NCI-H526 (cell line): ENCODE measurements at places on chromosomes 6 and 20.

GRCh38 chr6:76942203-76942966 is 520.9 kb downstream of the HTR1B start:
- no peak for DNase-seq

DNA sequence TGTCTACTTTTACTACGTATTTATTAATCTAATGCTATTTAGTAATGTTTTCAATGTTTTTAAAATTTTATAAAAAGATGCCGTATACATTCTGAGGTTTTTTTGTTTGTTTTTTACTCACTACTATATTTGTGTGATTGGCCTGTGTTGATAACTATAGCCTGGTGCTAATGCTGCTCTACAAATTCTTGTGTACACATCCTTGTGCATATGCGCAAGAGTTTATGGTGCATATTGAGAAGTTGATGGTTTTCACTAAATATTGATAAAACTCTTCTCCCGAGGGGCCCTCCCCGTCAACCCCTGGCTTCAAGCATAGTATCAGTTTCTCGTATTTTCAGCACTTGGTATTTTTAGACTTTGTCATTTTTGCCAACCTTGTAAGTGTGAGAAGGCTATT is 59.9 kb downstream of the E2F3 start:
- DNase-seq = no peak

DNA sequence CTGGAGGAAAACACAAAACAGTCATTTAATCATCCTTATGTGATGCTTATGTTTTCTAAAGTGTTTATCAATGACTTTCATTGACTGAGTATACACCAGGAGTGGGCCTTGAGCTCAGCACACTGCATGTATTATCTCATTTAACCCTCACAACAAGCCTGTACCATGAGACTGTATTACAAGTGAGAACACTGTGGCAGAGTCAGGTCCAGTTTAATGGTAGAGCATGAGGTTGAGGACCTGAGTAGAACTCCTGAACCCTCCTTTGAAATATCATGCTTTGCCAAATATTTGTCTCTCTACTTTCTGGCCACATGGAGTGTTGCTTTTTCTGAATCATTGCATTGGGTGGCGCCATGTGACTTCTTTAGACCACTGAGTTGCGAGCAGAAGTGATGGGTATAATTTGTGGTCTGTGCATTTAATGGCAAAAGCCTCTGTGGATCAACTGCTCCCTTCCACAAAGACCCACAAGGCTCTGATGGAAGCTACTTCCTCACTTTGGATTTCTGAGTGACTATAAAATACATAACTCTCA is 65.0 kb upstream of the SIRPG start:
- DNase-seq = no peak

DNA sequence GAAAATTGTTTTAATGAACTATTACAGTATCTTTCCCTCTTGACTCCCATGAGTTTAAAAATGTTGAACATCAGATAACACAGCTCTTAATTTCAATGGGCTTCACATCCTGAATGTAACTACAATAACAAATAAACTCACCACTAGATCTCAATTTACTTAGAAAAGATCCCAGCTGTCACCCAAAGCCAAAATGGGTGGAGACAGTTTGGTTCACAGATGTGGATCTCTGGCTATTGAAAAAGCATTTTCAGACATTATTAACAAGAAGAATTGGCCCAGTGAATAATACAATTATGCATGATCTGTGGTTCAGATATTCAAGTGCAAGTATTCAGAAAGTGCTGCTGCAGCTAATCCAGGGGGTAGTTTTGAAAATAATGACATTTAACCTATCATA is 184.7 kb upstream of the RALGAPA2 start:
- DNase-seq = no peak

DNA sequence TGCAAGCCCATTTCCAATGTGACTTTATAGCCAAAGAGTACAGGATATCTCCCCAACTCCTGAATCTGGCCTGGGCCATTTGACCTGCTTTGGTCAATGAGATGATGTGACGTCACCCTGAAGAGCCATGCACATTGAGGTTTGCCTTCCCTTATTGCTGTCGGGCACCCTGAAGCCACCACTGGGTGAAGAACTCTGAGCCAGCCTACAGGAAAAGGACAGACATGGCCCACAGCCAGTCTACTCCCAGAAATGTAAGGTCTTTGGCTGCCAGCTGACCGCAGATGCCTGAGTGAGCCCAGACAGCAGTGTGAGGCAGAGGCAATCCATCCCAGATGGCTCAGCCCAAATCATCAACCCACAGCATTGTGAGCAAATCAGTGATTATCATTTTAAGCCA is 3.7 kb upstream of the SYNDIG1 start:
- DNase-seq = no peak

- DNase-seq = peak; percentile 89
These were observed 74.4 kb upstream of the CHD6 start for GRCh38 chr20:41692479-41693135.

DNA sequence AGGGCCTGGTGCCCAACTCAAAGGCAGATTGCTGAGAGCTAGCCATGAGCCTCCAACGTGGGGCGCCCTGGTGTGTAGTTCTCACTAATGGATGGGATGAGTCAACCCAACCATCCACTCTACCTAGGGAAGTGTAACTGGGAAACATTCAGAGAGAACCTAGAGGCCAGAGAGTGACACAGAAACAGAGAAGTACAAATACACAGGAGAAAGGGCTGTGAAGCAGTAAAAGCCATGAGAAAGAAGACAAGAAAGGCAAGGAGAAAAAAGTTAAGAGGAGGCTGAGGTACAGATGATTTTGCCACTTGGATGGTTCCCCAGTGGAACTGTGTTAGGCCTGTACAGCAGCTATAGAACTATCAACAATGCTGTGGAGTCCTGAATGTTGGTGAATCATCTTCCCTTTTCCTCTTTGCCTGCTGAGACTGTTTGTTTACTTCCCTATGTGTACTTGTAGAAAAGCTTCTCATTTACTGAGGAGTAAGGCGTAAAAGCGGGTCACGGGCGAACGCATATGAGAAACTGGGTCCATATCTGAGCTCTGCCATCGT is 39.0 kb downstream of the MAN1A1 start:
- no peak for DNase-seq

GRCh38 chr6:110395221-110395620 is 20.2 kb downstream of the DDO start:
- DNase-seq = no peak
